Activated T-cell treated with anti-CD3 and anti-CD28 coated beads, Interleukin-2, amount 50 U/mL, for 24 hours (primary cell): ENCODE measurements at places on chromosomes 6 and 20.

DNA sequence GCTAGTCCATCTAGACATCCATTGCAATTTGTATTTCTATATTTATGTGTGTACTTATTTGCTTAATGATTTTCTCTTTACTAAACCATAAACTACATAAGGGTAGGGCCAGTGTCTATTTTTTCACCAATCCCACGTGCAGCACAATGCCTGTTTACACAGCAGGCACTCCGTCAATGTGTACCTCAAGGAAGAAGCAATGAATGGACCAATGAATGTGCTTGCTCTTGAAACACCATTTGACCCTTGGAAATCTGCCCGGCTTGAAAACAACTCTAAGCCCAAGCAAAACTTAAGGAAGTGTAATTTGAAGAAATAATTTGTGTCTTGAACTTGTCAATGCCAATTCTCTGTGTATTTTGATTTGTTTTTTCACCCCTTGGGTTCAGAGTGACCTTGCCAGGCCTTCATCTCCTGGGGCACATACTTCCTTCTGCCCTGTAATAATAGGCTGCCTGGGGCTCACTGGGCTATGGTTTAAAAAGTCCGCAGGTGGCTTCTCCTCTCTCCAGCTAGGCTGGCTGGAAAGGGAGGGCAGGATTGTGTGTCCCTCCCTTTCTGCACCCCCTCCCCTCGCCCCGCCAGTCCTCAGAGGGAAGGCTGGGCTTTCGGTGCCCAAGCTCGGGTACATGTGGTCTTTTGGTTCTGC lies 140.8 kb upstream of the ARMC2 start:
- DNase-seq = no peak

GRCh38 chr6:31083742-31084354 lies 28.5 kb downstream of the C6orf15 start:
- DNase-seq = peak; percentile 48

- DNase-seq = no peak
These were observed 12.0 kb downstream of the RAET1E start for GRCh38 chr6:149885888-149886287.

GRCh38 chr6:47897247-47897646 lies 115.4 kb downstream of the OPN5 start:
- no peak for DNase-seq

DNA sequence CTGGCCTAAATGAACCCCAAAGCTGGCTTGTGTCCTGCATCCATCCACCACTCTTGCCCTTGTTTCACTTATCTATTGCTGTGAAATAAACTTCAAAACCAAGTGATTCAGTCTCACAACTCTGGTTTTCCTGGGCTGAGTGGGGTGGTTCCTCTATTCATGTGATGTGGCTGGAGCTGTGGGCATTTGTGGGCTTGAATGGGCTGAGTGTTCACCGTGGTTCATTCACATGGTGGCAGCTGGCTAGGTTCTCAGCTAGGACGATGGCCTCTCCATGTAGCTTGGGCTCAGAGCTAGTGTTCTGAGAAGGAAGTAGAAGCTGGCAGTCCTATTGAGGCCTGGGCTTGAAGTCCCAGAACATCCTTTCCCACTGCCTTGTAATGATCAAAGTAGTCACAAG lies 30.4 kb downstream of the FKBP1A start:
- no peak for DNase-seq

- no peak for DNase-seq
These were observed 15.5 kb upstream of the MROH8 start for GRCh38 chr20:37194621-37195417.

- no peak for DNase-seq
These were observed 34.0 kb downstream of the SYNDIG1 start for GRCh38 chr20:24503352-24503931.

- no peak for DNase-seq
These were observed 284.3 kb upstream of the SULF2 start for GRCh38 chr20:48069596-48069995.

GRCh38 chr6:127204281-127204680 lies 62.4 kb upstream of the RNF146 start:
- no peak for DNase-seq

GRCh38 chr20:4297127-4297826 lies 281.9 kb upstream of the RNF24 start:
- DNase-seq = no peak

GRCh38 chr6:30480536-30481156 lies 8.7 kb upstream of the HLA-E start:
- DNase-seq = peak; percentile 52

- DNase-seq = no peak
These were observed 199.7 kb downstream of the BCAS1 start for GRCh38 chr20:53870426-53871315.

- DNase-seq = no peak
These were observed 82.0 kb upstream of the AKIRIN2 start for GRCh38 chr6:87784051-87784450.

DNA sequence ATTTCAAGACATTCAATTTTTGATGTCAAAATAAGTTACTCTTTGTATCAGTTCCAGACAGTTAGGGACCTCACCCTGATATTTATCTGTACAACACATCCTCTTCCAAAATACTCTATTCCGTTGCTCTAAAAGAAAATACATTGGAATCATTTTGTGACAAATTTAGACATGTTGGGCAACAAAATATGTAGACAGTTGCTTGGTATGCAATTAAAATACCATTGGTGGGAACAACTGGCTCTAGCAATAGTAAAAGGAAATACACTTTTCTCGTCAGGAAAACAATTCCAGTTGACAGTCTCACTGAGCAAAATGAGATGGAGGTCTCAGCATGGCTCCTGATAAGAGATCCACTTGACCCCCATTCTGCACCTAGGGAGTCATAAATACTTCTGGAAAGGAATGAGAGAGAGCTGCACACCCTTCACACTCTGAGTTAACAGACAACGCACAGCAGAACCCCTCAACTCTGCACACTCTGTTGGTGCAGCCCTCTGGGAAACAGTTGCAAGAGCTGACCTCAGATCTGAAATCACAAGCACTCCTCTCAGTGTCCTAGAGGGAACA lies 171.3 kb upstream of the NT5E start:
- no peak for DNase-seq

DNA sequence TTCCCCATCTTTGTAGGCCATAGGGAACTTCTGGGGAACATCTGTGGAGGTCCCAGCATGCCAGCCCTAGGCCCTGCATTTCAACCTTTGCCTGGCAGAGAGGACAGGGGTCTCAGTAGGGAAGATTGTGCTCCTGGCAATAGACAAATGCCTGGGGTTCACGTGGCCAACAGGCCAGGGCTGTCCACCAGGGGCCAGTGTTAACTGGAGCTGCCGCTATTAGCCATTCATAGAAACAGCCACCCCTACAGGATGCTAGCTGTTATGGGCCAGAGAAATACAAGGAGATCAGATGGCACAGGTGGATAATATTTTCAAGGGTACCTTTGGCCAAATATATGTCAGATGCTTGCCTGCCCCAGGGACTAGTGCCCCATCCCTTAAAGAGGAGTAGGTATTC lies 932.9 kb downstream of the QKI start:
- DNase-seq = no peak

DNA sequence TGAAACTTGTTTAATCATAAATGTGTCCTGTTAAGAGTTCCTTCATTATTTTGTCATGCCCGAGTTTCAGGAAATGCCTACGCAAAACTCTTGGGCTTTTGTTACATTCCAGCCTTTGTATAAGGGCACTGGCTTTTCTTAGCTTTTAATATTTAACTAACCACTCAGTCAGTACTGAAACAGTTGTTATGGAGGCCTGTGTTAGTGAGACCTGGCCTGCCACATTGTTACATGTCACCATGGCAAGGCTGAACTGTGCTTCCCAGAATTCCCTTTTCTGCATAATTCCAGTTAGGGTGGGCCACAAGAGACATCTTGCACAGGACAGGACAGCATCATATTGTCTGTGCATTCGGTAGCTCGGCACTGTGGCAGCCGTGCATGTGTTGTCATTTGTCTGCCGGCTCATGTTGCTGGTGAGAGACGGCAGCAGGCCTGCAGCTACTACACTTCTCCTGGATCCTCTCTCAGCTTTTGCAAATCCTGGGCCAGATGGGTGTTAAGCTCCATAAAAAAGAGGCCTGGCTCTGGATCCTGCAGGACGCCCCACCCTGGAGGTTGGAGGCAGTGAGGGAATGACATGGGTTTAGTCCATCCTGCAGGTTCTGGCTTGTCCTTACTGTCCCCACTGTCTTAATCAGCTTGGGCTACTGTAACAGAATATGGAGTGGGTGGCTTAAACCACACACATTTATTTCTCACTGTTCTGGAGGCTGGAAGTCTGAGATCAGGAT lies 128.8 kb upstream of the DTNBP1 start:
- no peak for DNase-seq

DNA sequence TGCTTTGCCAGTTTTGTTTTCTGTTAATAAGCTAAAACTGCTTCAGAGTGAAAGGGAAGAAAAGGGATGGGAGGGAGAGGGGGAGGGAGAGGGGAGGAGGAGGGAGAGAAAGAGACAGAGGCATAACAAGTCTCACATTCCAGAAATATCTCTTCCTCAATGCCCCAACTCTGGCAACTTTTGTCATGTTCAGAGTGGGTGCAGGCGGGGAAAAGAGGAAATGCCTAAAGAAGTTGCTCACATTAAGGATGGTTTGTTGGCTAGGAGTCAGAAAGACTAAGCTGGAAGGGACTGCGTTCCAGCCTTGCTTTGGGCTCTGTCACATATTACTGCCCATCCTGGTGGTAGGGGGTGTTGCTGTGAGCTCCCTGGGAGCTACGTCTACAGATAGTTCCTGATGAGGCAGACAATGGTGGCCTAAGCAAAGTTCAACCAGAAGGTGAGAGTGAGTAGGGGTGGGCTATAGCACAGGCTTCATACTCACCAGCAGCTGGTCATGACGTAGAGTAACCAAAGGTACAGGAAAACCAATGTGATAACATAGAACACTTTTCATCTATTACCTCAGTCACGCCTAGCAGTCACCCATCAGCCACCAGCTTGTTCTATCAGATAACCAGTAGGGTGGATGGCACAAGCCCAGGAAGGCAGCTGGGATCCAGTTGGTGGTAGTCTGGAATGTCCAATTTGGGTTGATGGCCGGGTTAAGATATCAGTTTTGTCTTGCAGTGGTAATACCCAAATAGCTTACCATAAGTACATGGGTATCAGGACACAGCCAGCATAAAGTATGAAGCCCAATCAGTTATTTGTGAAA lies 2.1 kb downstream of the TSPYL4 start:
- DNase-seq = no peak

DNA sequence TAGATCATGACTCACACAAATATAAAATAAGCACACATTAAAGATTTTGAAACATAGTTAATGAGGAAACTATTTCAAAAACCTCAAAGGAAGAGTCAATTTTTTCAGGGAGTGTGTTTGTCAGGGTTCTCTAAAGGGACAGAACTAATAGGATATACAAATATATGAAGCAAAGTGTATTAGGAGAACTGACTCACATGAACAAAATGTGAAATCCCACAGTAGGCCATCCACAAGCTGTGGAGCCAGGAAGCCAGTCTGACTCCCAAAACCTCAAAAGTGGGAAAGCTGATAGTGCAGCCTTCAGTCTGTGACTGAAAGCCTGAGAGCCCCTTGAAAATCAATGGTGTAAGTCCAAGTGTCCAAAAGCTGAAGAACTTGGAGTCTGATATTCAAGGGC lies 898.0 kb upstream of the EYS start:
- no peak for DNase-seq

- no peak for DNase-seq
These were observed 244.4 kb upstream of the TCF21 start for GRCh38 chr6:133644548-133644891.

- DNase-seq = no peak
These were observed 453.4 kb upstream of the SPTLC3 start for GRCh38 chr20:12555369-12555768.

GRCh38 chr20:12775041-12775440 lies 233.7 kb upstream of the SPTLC3 start:
- DNase-seq = no peak

- no peak for DNase-seq
These were observed 18.8 kb downstream of the HEBP2 start for GRCh38 chr6:138422861-138423260.

DNA sequence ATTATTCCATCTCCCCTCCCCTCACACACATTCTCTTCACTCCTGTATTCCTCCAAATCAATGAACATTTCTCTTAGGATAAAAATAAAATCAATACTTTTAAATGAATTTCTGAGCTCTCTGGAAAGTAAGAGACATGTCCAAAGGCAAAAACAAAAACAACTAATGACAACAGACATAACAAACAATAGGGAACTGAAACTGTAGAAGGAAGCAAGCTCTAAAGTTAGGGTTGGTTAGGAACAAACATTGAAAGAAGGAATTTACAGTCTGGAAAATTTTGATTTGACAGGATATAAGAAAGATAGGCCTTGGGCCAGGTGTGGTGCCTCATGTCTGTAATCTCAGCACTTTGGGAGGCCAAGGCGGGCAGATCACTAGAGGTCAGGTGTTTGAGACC lies 17.5 kb upstream of the MYCT1 start:
- no peak for DNase-seq

DNA sequence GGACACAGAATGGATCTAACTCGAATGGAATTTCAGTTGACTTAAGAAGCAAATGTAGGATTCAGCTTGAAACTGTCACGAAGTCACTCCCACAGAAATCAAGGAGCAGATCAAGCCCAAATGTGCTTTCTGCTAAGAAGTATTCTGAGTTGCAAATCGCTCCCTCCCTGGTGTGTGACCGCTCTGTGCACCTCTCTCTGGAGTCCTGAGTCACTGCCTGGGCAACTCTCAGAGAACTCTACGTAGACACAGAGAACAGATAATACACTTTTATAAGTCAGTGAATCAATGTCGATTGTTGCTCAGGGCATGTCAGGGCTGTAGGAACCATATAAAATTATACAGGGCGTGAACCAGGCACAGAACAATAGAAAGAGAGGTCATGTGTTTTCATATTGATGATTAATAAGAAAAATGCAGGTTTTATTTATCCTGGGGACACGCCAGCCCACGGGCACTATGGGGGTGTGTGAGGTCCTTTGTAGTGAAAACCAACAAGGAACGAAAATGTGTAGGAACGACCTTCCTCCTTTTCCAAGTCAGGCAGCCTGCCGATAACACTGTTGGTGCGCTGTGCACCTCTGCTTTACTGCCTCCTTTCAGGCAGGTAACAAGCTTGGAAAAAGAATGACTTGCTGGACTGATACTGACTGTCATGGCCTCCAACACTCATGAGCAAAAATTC lies 248.1 kb upstream of the FOXQ1 start:
- DNase-seq = no peak

GRCh38 chr6:117906507-117906957 lies 532 bp upstream of the SLC35F1 start:
- DNase-seq = no peak

DNA sequence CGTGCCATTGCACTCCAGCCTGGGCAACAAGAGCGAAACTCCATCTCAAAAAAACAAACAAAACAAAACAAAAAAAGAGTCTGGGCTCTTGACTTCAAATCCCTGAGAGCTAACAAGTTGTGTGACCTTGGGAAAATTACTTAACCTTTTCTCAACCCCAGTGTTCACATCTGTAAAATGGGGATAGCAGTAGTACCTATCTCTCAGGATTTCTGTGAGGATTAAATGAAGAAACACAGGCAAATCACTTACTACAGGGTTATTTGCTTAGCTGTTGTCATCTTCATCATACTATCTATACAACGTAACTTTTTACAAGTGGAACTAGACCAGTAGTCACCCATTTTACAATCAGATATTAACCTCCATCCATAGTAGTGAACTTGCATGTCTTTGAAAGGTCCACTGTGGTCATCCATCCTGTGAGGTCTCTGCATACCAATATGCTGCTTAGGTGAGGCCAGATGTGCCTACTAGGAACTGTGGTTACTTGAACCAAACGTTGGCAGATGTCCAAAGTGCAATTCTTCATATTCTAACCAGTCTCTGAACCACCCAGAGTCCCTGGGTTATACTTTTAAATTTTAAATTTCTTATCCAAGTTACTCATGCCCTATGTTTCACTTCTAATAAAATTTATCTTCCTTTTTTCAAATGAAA lies 128.9 kb upstream of the BEND3 start:
- DNase-seq = no peak

GRCh38 chr20:61366914-61367313 lies 114.9 kb downstream of the CDH4 start:
- no peak for DNase-seq
